Testis (tissue), 5 donors: ENCODE measurements at places on chromosomes 6 and 20. TPM values are rescaled to one million over a fixed set of nuclear protein-coding genes. Genes with fewer than 3 reads are reported as not detected.
A peak's percentile ranks its signal among the peaks of the same experiment; 100 is the strongest.

Gene SNPH
- total RNA-seq: 10.4 TPM

Gene EXOC2
- total RNA-seq: 51.0 TPM

Gene TLDC2
- total RNA-seq: 2.8 TPM

Gene SASH1
- total RNA-seq: 40.3 TPM

Gene RIPPLY2
- total RNA-seq: 0.63 TPM

Gene TSPO2
- total RNA-seq: not detected

DNA sequence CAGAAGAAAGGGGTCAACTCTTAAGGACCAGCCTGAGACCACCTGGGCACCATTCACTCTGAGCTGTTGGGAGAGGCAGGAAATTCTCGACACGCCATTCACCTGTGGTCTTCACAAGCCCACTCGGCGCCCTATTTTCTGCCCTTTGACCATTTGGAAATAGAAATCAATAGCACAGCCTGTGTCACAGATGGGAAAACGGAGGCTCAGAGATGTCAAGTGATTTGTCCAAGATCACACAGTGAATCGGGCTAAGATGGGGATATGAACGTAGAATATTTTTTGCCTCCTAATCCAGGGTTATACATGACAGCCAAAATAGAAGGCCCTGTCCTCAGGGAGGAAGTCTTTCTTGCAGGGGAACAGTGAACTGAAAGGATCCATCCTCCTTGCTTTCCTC, 3.0 kb upstream of the APOBEC2 start:
- no peak for DNase-seq

DNA sequence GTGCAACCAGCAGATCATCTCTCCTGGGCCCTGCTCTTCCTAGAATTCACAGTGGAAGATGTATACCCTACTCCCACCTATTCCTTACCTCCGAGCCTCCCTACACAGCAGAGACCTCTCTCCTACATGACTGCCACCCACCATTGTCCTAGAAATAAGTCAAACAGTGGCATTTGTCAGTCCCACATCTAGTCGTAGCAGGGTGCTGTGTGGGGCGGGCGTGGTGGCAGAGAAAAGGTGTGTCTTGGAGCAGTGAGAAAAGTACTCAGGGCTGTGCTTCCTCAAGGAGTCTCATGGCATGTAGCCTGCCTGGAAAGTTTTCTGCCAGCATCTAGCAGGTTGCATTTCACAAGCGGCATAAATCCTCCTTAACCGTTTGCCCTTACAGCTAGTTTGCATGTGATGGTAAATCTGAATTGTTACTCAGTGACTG, 59.4 kb upstream of the PTGIS start:
- DNase-seq: no peak

DNA sequence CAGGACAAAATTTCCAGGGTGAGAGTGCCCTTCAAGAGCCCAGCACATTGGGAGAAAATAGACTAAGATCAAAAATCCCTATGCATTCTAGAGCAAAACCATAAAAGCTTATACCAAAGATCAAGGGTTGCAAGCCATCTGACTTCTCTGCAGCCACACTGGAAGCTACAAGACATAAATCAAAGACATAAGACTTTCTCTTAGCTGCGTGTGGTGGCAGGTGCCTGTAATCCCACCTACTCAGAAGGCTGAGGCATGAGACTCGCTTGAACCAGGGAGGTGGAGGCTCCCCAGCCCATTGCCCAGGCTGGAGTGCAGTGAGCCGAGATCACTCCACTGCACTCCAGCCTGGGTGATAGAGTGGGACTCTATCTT, 91.9 kb upstream of the NXT1 start:
- no peak for DNase-seq

DNA sequence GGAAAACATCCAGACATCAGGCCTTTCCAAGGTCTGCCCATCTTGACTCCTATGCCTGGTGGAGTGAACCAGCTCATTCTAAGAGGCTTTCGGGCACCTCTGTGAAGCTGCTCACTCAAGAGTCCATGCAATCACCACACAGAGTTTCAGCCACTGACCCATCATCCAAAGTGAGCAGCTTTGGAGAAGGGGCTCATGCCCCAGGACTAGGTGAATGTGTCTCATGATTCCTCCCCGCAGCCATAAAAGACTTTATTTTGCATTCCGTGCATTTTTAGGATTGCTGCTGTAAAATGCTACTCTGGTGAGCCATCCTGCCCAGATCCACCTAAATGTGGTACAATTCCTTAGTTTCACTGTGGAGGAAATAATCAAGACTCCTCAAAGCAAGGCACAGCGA, 44.5 kb upstream of the EZR start:
- DNase-seq: no peak

GRCh38 chr20:58245931-58246330, 17.5 kb upstream of the ANKRD60 start:
- no peak for DNase-seq

DNA sequence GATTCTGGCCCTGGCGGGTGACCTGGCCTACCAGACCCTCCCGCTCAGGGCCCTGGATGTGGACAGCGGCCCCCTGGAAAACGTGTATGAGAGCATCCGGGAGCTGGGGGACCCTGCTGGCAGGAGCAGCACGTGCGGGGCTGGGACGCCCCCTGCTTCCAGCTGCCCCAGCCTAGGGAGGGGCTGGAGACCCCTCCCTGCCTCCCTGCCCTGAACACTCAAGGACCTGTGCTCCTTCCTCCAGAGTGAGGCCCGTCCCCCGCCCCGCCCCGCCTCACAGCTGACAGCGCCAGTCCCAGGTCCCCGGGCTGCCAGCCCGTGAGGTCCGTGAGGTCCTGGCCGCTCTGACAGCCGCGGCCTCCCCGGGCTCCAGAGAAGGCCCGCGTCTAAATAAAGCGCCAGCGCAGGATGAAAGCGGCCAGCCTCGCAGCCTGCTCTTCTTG, 868 bp upstream of the SLC2A4RG start:
- peak; percentile 67 for DNase-seq

- peak; percentile 45 for DNase-seq
These were observed 40.2 kb upstream of the NEDD9 start for GRCh38 chr6:11272491-11273192.
